ENCODE measurements at places on chromosomes 4 and X.
A peak's percentile ranks its signal among the peaks of the same experiment; 100 is the strongest.

DNA sequence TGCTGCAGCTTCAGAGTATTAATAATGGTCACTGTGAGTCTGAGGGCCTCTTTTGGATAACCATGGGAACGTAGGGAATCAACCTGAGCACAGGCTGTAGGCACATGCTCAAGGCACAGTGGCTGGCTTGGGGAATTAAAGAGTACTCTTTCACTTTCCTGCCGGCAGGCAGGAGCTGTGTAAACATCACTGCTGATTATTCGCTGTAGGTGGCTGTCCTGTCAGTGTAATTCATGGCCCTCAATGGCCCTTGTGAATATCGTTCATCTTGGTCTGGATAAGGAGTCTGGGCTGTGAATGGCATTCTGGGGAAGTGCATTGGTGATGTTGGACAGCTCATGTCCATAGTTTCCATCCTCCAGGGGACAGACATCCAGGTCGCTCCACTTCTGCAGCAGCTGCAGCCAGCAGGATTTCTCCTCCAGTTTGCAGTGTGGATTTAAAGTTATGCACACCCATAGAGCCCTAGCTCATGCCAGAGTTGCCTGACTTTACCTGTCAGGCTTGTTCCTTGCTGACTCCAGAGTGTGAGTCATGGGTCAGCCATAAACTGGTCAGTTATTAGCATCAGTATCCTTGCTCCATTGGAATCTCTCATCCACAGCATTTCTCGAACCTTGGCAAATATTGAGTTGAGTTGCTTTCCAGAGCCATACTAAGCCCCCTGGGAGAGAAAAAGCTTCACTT, 43.0 kb downstream of the C4orf33 start:
- no peak for DNase-seq

GRCh38 chrX:131063613-131064012, 5.5 kb downstream of the ARHGAP36 start:
- no peak for DNase-seq

- peak; percentile 35 for DNase-seq
These were observed at the start of gene TLR1 for GRCh38 chr4:38804654-38805295. TSS of gene TLR1 (minus strand) at chr4:38804791. CDS start at chr4:38798831, 5,960 bp downstream.

- DNase-seq = no peak
These were observed 9.6 kb upstream of the SLC25A14 start for GRCh38 chrX:130330146-130330545.

DNA sequence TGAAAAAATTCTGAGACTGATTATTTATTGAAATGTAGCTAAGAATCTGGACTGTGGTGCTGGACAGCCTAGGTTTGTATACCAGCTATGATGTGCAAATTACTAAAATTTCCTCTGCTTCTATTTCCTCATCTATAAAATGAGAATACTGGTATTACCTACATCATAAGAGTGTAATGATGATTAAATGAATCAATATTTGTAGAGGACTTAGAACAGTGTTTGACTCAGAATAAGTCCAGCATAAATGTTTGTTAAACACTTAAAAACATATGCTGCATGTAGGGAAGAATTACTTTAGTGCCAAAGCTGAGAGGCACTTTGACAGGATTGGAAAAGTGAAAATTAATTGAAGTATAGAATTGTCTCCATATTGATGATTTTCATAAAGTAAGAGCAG, 55.3 kb upstream of the TMPRSS11F start:
- DNase-seq = no peak

- DNase-seq = no peak
These were observed 149.0 kb upstream of the SCML1 start for GRCh38 chrX:17588303-17588702.

- DNase-seq = no peak
These were observed 35.4 kb downstream of the SEL1L3 start for GRCh38 chr4:25827373-25827772.

- DNase-seq = peak; percentile 46
These were observed 60.4 kb upstream of the IRF2 start for GRCh38 chr4:184534511-184535391.

DNA sequence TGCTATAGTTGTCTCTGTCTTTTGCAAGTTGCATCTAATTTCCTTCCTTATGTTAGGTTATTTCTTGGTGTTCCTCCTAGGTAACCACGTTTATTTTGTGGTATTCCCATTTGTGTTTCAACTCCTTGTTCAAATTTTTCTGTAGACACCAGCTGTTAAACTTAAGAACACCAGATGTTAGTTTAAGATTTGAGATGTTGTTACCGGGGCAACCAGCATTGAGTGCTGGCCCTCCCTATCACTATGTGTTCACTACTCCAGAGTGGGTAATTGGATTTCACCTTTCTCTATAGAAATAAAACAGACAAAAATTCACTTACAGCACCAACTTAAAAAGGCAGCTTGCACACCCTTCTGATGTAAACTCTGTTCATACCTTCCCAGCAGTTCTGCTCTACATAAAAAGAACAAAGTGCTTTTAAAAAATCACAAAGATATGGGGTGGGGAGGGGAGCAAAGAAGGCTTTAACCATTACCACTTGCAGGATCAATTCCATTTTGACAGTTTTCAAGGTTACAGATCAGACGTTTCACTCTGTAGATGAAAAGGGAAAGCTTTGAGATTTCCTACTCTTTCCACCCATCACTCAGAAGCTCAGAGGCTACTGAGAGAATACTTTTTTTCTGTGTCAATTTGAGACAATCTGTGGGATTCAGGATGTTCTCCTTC, 82.9 kb downstream of the DKK2 start:
- DNase-seq = no peak

DNA sequence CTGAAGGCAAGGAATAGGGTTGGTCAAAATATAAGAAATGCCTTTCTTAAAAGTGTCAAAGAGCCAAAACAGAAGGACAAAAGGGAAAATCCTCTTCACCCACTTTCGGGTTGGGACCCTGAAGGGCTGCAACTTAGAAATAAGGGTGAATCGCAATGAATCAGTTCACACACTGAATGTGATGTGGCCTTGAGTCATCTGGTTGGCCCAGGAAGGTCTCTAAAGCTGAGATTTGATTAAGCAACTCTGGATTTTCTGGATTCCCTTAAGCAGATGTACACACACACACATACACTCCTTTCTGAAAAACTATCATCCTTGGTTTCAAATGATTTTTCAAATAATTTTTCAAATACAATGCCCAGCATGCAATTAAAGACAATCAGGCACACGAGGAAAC, 13.1 kb downstream of the TAB3 start:
- DNase-seq = peak; percentile 24

DNA sequence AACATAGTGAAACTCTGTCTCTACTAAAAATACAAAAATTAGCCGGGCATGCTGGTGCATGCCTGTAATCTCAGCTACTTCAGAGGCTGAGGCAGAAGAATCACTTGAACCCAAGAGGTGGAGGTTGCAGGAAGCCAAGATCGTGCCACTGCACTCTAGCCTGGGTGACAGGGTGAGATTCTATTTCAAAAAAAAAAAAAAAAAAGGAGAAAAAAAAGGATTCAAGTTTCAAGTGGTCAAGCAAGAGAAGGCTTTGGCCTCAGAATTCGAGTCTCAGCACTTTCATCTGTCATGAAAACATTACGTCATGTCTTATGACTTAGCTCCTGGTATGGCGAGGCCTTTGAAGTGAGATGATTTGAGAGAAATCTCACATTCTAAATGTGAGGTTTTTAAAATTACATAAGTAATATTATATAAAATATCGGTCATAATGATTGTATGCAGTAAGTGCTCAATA, 21.2 kb upstream of the DHRSX start:
- no peak for DNase-seq

- no peak for DNase-seq
These were observed 276.0 kb downstream of the HS3ST1 start for GRCh38 chr4:11152684-11153083.

DNA sequence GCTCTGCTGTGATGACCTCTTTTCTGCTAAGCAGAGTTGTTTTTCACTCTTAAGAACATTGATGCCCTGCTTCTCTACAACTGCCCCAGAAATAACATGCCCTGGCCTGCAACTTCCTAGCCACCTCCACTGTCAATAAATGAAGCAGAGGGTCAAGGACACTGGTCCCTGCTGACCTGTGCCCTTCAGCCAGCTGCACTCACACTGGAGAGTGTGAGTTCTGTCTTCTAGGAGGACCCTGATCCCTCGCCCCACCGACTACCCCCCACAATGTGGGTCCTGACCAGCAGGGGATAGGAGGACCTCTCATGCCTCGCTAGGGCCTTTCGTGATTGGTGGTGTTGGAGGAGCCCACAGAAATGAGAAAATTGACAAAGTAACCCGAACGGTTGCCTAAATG, 408.1 kb upstream of the GALNT7 start:
- DNase-seq = no peak

GRCh38 chr4:109254845-109255244, 47.6 kb downstream of the COL25A1 start:
- DNase-seq = no peak

GRCh38 chrX:7090641-7091040, 56.9 kb upstream of the STS start:
- no peak for DNase-seq

- DNase-seq = no peak
These were observed 10.4 kb downstream of the L1CAM start for GRCh38 chrX:153875391-153876111.

DNA sequence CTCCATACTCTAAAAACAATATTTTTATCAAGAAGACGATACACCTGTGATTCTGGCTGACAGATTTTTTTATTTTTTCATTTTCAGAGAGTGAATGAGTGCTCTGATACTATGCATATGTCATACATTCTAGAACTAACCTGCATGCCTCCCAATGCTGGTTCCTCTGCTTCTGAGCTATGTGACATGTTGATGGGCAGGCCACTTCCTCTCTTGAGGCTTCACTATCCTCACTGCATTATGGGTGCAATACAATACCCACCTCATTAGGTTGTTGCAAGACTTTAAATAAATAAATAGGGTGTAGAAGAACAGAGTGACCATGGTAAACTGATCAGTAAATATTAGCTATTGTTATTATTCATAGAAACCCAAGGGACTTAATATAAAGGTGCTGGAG, 408.3 kb downstream of the HNRNPD start:
- no peak for DNase-seq

- no peak for DNase-seq
These were observed 27.0 kb upstream of the KLHL13 start for GRCh38 chrX:118143578-118143977.

DNA sequence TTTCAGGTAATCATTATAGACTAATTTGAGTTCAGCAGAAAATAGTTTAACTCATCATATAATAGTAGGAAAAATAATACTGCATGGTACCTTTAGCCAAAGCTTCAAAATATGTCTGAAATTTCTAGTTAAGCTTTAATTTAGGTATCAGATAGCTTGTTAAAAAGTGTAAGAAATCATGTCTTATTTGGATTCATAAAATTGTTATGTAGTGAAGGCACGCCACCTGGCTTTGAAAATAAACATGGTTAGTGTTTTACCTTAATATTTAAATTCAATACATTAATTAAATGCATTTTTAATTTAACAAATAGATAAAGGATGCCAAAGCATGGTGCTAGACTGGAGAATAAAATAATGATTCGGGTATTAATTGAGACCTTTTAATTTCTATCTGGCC, 211.4 kb downstream of the FSTL5 start:
- DNase-seq = no peak

DNA sequence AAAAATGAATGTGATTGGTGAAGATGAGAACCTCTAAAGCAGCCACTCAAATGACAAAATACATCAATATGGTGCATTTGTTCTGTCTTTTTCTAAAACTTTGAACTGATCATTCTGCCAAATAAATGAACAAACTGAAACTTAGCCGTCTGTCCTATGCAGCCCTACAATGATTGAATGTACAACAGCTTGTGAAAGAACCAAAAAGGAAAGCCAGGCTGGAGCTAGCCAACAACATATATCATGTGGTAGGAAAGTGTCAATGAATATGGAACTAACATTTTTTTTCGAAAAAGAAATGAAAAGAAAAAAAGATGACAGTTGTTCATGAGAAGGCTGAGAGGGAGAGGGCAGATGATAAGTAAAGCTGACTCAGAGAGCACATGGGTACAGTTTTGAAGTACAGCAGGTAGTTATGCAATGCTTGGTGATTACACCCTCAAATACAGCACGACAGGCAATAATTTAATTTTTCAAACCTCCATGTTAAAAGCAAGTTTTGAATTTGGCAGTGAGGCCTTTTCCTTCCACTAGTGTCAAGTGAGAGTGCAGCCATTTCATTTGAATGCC, 21.2 kb upstream of the SLC7A11 start:
- DNase-seq = no peak

DNA sequence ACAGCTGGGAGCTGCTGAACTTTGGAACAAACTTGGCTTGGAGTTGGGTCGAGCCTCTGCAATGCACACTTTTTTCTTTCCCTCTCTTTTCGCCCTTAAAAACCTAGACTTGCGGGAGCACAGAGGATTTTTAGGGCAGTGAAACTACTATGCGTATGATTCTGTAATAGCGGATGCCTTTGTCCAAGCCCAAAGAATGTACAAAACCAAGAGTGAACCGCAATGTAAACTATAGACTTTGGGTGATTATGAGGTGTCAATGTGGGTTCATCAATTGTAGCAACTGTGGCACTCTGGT, 493 bp upstream of the SH3D19 start:
- DNase-seq = no peak

GRCh38 chr4:23369331-23369730, 520.5 kb downstream of the PPARGC1A start:
- no peak for DNase-seq

DNA sequence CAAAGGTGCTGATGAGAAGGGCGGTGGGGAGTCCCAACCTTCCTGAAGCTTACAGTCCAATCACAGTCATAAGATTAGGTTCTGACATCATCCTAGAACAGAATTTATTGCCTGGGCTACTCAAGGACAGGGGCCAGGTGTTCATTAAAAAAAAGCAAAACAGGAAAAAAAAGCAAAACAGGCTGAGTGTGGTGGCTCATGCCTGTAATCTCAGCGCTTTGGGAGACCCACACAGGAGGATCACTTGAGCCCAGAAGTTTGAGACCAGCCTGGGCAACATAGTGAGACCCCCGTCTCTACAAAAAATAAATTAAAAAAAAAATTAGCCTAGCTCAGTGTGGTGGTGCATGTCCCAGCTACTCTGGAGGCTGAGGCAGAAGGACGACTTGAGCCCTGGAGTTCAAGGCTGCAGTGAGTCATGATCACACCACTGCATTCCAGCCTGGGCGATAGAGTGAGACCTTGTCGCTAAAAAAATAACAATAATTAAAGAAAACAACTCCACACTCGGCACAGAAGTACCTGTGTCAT, 3.0 kb downstream of the RAB9A start:
- no peak for DNase-seq

DNA sequence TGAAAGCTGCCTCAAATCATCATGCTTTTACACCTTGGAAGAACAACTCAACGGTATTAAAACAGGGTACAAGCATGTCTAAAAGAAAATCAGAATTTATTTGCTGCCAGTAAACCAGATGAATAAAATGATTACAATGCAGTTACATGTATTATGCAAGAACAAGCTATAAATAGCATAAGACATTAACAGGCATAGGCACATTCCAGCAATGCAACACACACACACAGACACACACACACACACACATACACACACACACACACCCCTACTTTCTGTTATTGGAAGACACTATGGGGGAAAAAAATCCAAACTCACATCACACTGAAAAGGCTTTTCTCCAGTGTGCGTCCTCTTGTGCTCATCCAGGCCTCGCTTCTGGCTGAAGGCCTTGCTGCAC, 212.5 kb downstream of the PRDM5 start:
- peak; percentile 76 for DNase-seq

- no peak for DNase-seq
These were observed 104.6 kb downstream of the ANAPC4 start for GRCh38 chr4:25481648-25482047.

- DNase-seq = no peak
These were observed 824.0 kb downstream of the STIM2 start for GRCh38 chr4:27684610-27685011.
